IMR-90 (cell line): ENCODE measurements at places on chromosomes 5 and 9.

- no peak for DNase-seq
Observed at GRCh38 chr5:170632266-170632984, 128.6 kb downstream of the KCNIP1 start.

- no peak for DNase-seq
Observed at GRCh38 chr5:77437194-77437593, 54.9 kb downstream of the WDR41 start.

DNA sequence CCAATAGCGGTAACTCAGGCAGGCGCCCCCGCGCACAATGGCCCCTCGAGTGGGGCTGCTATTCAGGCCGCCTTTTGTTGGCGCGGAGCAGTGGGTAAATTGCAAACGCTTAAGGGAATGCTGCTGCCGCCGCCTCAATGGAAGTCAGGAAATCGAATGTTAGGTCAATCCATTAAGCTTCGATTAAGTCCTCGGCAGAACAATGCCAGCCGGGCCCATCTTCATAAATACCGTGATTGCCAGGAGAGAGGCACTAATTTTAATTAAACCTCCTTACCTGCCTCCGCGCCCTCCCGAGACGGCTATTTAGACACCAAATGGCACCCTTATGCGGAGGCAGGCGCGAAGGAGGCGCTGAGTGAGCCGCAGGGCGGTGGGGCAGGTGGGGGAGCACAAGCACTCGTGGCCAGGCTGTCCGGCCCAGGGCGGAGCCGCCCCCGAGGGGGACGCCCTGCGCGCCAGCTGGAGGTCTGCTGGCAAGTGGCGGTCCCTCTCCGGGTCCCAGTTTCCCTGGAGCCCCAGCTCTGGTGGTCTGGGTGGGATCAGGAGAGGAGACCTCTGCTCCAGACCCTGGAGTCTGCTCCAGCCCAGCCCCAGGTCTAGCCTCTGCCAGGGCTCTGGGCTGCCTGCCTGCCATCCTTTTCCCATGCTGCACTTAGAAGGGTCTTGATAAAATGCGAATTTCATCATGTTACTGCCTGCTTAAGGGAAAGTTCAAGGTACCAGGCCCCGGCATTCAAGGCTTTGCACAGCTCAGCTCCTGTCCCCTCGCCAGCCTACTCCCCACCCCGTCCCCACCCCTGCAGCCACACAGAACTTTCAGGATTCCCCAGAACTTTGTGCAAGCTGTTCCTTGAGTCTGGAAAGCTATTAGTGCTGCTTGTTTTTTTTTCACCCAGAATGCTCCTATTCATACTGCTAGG, 19.7 kb downstream of the NR5A1 start:
- DNase-seq, result no peak

DNA sequence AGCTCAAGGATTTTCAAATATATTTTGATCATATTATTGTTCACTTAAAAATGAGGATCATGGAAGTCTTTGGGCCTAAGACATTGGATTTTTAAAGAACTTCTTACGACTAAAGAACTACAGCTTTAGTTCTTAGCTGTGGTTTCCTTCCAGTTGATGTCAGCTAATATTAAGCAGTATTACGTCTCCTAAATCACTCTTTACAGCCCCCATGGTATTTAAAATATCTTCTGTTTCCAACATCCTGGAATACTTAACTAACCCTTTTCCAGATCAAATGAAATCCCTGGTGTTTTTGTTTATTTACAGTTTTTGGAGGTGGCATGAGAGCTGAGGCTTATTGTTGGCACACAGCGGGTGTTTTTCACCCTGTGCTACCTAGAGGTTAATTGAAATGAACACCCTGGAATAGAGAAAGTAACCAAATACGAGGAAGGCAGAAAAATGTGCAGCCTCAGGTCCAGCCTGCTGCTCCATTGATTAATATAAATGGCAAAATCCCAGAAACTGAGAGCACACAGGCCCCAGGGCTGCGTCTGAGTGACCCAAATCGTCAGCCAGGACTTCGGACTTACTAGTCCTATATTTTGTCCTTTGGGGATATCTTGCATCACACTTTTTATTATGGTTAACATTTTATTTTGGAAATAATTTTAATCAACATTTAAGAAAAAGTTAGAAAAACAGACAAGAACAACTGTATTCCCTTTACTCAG, 52.3 kb upstream of the ICE1 start:
- no peak for DNase-seq

DNA sequence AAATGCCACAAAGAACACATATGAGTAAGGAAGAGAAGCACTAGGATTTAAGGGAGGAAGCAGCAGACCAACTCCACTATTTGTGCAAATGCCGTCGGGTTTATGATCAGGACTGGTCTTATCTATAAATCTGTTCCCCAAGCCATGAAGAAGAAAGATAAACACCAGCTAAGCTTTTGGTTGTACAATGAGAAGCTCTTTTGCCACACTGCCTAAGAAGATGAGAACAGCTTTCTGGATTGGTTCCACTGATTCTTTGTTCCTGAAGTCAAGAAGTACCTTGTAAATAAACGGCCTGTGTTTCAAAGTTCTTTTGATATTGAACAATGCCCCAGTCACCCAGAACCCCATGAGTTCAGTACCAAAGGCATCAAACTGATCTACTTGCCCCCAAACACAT, 93.9 kb downstream of the RFX3 start:
- DNase-seq, result no peak

- DNase-seq, result peak; percentile 64
Observed at GRCh38 chr5:74766418-74766848, 484 bp downstream of the GFM2 start.

DNA sequence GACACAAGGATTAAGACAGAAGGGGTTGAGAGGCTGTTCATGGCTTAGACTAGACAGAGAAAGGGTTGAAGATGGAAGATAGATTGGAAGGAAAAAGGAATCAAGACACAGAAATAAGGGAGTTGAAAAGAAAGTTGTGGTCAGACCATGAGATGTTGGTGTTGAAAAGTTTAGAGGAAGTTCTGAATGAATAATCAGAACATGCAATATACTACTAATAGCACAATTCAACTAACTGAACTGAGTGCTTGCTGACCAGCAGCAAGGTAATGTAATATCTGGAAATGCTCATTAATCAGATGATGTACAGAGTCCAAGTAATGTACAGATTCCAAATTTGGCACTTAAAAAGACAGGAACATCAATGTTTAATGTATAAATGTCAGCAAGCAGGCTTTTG, 10.6 kb upstream of the NNT start:
- DNase-seq, result no peak

DNA sequence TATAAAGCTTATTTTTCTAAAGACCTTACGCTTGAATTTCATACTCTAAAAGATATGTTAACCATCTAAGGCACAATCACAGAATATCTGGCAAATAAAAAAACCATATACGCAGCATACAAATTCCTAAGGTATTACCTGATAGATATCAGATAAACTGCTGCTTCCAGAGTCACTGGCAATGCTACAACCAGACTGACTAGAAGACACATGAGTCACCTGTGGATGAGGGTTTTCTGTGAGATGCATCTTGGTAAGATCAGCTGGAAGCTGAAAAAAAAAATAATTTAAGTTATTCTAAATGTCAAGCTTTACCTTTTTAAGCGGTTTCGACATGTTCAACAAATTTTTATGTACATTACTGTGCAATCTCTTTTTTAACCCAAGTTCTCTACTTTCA, 113.8 kb downstream of the RAPGEF6 start:
- peak; percentile 90 for DNase-seq
